ENCODE measurements at places on chromosomes 6 and 20. TPM values are rescaled to one million over a fixed set of nuclear protein-coding genes. Genes with fewer than 3 reads are reported as not detected.

Gene IMPG1
- total RNA-seq, result not detected

DNA sequence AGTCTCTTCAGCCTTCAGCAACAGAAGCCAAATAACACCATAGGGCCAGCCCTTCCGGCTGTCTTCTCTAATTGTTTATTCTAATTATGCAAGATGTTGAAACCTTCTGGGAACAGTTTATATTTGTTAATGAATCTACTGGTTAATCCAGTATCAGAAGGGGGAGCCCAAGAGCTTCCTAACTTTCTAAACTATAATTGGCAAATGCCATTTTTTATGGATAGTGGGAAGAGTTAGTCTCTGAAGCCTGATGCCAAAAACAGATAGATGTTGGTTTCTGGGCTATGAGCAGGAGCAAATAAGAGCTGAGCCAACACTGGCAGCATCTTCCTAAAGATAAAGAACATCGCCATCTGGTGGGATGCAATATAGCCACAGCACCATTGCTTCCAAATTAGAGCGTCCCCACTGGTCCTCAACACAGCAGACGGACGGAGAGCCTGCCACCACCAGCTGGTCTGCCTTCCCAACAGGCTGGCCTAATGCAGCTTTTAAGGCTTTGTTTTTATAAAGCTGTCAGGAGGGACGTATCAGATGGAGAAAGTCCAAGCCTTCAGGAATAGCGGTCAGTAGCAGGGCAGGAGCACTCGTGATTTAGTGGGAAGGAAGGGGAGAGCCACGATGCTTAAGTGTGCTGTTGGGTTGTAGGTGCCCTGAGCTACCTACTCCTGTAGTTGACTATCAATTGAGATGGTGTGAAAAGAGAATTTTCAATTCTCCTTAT is 118.8 kb downstream of the RALGAPA2 start:
- DNase-seq, result peak; percentile 67

Gene BTNL2
- total RNA-seq, result not detected

DNA sequence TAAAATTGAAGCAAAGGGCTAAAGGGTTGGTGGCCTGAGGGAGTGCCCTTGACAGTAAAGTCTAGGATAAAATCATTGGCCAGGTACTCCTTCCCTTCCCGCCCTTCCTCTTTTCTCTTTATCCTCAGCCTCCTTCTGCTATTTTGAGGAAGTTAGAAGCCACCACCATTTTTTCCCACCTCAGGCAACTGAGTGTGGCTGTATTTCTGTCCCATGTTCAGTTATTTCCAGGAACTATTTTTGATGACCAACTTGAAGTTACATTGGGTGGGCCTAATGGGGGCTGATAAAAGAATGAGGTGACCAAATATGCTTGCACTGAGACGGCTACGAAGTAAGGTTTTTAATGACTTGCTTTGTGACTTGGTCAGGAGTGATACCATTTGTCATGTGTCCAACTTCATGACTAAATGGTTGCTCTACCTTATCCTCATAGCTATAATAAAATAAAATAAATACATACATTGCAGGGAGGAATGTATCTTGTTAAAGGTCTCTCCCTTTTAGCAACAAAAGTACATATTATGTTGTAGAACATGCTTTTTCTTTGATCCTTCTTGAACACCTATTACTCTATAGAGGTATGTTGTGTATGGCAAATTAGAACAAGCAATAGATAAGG is 12.0 kb downstream of the PTPN1 start:
- DNase-seq, result no peak

- no peak for DNase-seq
Observed at GRCh38 chr6:54353975-54354374, 45.7 kb downstream of the TINAG start.

DNA sequence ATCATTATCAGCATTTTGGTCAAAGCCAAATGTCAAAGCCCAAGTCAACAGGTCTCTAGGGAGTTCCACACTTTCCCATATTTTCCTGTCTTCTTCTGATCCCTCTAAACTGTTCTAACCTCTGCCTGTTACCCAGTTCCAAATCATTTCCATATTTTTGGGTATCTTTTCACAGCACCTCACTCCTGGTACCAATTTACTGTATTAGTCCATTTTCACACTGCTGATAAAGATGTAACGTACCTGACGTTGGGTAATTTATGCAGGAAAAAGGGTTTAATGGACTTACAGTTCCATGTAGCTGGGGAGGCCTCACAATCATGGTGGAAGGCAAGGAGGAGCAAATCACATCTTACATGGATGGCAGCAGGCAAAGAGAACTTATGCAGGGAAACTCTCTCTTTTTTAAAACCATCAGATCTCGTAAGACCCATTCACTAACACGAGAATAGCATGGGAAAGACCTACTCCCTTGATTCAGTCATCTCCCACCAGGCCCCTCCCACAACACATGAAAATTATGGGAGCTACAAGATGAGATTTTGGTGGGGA is 143.4 kb downstream of the PTPRK start:
- no peak for DNase-seq

Gene TSPO2
- total RNA-seq, result not detected

Gene PI16
- total RNA-seq, result under 0.01 TPM

DNA sequence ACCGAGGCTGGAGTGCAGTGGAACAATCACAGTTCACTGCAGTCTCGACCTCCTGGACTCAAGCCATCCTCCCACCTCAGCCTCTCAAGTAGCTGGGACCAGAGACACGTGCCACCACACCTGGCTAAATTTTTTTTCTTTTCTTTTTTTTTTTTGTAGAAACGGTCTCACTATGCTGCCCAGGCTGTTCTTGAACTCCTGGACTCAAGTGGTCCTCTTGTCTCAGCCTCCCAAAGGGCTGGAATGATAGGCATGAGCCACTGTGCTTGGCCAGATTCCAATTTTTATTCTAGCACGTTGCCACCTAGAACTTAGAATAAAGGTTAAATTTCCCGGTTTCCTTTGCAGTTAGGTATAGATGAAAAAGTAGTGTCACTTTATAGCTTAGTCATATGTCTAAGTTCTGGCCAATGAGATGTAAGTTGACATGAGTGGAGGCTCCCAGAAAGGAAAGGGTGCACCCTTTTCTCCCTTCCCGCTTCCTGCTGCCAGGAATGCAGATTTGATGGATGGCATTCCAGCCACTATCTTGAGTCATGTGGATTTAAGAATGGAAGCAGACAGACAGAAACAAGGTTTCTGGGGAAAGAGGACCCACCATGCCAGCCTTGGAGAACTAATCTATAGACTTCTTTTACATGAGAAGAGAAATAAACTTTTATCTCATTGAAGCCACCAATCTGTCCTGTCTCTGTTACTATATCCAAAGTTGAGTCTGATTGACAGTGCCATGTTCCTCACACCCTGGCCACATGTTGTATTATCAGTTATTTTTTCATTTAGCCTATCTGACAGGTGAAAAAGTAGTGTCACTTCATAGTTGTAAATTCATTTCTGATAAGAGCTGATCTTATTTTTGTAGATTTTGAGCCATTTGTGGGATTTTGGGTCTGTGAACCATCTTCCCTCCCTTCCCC is 60.6 kb upstream of the NCOA3 start:
- DNase-seq, result no peak

DNA sequence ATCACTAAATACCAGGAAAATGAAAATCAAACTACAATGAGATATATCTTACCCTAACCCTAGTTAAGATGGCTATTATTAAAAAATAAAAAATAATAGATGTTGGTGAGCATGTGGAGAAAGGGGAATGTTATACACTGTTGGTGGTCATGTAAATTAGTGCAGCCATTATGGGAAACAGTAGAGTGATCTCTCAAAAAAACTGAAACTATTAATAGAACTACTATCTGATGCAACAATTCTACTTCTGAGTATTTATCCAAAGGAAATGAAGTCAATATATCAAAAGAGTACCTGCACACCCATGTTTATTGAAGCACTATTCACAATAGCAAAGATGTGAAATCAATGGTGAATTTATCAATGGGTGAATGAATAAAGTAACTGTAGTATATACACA is 48.6 kb downstream of the HLA-A start:
- no peak for DNase-seq

DNA sequence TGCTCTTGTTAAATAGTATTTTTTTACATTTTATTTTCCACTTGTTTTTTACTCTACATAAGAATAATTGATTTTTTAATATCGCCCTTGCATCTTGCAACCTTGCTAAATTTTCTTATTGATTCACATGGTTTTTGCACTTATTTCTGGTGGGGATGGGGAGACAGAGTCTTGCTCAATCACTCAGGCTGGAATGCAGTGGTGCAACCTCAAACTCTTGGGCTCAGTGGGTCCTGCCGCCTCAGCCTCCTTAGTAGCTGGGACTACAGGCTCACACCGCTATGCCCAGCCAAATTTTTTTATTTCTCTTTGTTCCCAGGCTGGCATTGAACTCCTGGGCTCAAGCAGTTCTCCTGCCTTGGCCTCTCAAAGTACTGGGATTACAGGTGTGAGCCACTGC is 30.3 kb downstream of the LIN28B start:
- DNase-seq, result peak; percentile 32

Gene C20orf202
- total RNA-seq, result not detected

DNA sequence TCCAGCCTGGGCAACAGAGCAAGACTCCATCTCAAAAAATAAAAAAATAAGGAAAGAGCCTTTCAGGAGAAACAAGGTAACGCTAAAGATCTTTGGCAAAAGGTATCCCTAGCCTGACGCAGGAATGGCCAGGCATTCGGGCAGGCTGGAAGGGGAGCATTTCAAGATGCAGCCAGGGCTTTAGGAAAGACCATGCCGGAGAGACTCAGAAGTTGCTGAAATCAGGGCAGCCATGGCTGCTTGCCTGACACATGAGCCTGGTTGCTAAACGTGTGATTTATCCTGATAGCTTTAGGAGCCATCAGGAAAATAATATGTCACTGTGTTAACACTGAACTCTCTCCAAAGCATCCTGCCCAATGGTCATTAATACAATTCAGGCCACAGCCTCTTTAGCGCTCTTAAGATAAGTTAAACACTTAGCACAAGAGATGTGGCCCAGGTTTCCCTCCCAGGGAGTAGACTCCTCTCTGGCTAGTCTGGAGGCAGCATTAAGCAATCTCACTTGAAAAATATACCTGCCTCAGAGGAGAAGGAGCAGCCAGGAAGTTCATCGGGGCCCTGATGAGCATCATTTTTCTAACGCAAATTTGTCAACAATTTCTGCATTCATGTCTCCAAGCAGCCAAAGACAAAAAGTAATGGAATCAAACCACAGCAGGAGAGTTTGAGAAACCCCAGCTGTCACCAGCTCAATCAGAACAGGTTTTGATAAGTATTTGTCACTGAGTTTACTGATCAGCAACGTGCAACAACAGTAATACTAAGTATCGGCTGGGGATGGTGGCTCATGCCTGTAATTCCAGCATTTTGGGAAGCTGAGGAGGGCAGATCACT is 200.0 kb downstream of the ZMYND8 start:
- no peak for DNase-seq

Gene MAFB
- 0.64 TPM for total RNA-seq

GRCh38 chr6:34004706-34005105 is 141.2 kb downstream of the GRM4 start:
- no peak for DNase-seq

Gene KCNK16
- not detected for total RNA-seq

Gene CFAP206
- total RNA-seq, result 0.86 TPM

Gene ADGRF5
- 0.86 TPM for total RNA-seq

DNA sequence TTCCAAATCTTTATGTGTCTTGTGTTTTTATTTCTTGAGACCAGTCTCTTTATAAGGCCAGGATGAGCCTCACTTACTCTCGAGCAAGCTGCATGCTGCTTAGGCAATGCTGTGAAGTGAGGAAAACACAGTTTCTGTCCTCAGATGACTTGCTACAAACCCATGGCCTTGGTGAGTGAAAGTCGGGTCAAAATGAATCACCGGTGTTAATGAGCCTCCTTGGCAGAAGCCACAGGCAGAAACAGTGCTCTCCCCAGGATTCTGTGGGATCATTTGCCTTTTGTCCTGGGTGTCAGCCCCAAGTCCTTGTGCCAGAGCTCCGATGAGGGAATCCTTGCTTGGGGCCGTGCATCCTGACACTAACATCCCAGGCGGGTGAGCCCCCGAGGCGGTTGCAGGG is 482.5 kb downstream of the QKI start:
- peak; percentile 65 for DNase-seq

DNA sequence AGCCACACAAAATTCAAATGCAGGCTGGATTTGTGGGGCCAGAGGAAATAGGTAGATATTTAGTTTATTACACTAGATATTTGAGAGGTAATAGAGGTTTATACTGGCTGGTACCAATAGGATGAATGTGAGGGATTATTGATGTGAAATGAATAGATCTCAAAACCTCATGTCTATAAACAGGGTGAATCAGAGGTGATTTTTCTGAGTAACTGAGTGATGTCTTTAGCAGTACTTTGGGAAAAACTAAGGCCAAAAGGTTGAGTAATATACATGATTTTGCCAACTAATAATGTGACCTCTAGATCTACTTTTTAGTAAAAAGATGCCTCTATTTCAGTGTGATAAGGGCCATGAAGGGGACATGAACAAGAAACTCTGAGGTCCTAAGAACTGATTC is 86.8 kb downstream of the HAO1 start:
- DNase-seq, result no peak

DNA sequence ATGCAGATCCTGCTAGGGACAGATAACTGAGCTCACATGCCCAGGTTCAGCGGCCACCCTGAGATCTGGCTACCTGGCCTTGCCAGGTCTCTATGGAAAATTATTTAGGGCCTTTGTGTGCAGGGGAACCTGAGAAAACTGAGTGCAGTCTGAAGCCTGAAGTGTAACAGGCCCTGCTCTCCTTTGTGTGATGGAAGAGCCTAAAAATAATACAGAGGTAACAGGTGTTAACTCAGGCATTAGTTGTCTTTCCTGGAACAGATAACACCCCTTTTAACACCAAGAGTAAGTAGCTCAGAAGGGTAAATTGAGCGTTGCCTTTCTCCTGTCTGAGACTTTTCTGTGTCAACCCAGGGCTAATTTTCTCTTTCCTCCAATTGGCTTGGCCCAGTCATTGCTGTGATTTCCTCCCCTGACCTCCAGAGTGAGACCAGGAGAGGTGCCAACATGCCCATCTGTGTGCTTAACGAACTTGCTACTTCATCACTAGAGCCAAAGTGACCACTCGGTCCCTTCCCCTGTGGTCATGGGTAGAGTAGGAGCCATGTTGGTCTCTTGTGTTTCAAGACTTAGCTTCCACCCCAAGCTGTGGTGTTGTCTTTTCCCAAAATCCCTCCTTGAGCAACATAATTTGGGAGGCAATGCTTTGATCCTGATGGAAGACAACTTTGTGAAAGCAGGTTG is 304.4 kb upstream of the JAG1 start:
- no peak for DNase-seq

GRCh38 chr20:48544402-48545339 is 283.1 kb downstream of the PREX1 start:
- no peak for DNase-seq

Gene CLPSL1
- total RNA-seq, result not detected

- DNase-seq, result peak; percentile 71
Observed at GRCh38 chr6:46325561-46326530, 155.1 kb upstream of the ENPP5 start.

Measured in fibroblast of villous mesenchyme (primary cell).